Kidney tubule cell (primary cell): ENCODE measurements at places on chromosomes 1 and 21.
A peak's percentile ranks its signal among the peaks of the same experiment; 100 is the strongest.

- DNase-seq = peak; percentile 23
Observed at GRCh38 chr1:12232221-12232620, 2.4 kb downstream of the VPS13D start.

DNA sequence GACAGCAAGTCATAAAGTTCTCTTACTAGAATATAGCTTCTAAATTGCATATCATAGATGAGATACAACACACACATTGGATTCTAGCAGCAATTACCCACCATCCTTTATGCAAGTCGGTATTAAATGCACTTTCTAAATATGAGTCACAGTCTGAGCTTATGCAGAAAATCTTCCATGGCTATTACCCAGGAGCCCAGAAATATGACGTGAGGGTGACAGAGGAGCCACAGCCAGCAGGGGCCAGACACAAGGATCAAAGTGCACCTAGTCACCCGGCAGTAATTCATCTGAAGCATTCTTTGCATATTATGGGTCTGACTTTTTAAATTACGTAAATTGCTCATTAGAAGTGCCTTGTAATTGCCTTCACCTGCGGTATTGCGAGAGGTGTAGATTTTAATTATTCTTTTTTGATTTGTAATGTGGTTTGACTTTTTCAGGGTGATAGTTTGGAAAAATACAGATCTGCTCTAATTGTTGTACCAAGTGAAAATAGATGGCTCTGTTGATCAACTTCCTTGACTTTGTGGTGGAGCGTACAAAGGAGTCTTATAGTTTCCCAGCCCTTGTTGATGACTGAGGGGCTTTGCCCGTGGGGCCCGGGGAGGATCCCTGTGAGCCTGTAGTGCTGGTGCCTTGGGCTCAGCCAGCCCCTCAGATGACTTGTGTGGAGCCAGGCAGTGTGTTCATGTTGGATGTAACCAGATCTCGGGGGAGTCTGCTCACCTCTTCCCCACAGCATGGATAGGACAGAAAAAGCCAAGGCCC, 470.0 kb upstream of the VAMP3 start:
- DNase-seq = peak; percentile 92

GRCh38 chr1:203657748-203658134, 31.1 kb downstream of the ATP2B4 start:
- DNase-seq = no peak

DNA sequence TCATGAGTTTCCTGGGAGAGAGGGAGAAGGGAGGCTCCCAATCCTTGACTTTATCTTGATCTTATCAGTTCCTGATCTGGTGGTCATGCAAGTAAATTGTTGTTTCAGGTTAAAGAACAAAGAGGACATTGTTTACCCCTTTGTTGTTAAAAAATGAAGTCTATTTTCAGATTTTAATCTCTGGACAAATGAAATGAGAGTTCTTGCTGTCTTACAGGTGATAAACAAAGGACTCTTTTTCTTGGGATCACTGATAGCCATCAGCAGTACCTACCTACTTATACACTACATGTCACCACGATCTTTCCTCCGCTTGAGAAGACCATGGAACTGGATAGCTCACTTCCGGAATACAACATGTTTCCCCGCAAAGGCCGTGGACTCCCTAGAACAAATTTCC, 48.4 kb downstream of the CHML start:
- DNase-seq = no peak

GRCh38 chr1:22914156-22914555, 58.5 kb downstream of the LACTBL1 start:
- DNase-seq = no peak

GRCh38 chr1:56206391-56206790, 373.0 kb downstream of the PLPP3 start:
- DNase-seq = no peak

DNA sequence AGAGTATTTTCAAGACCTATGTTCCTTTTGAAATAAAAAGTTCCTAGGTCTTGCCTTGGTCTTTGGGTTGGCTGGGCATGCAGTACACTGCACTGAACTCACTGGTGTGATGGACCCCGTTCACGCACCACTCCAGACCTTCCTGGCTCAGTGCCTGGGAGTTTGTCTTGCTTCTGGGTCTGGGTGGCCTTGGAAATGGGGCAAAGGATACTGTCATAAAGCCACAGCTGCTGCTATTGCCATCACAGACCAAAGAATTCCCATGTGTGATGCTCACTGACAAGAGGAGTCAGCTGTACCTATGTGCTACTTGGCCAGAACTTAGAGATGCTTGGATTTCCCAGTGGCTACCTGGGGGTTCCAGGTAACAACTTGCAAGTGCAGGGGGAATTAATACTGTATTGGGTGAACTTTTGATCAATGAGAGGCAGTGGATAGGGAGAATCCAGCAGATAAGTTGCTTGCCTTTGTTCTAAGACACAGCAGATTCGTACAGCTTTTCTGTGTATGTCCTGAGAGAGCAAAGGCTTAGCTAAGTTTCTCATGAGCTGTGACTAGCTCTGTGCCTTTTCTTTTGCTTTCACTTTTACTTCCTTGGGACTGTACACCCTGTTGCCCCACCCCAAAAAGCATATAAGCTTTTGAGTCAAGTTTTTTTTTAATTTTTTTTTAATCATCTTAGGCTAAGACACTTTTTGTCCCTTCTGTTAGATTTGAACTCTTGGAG, 115.3 kb downstream of the RUNX1 start:
- DNase-seq = no peak

DNA sequence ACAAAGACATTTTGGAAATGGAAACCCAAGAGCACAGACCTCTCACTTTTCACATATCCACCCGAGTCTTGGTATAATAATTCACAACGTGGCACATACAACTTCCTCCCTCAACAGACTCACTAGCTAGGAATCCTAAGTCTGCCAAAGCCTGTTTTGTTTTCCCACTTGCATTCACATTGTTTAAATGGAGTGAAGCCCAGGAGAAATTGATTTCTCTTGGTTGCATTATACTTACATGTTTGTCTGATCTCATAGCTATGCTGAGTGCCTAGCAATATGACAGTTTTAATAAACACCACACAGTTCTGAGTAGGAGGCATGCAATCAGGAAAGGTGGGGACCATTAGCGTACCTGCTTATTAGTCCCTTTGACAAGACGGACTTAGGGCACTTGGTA, 348.6 kb upstream of the ADGRL4 start:
- DNase-seq = peak; percentile 55

DNA sequence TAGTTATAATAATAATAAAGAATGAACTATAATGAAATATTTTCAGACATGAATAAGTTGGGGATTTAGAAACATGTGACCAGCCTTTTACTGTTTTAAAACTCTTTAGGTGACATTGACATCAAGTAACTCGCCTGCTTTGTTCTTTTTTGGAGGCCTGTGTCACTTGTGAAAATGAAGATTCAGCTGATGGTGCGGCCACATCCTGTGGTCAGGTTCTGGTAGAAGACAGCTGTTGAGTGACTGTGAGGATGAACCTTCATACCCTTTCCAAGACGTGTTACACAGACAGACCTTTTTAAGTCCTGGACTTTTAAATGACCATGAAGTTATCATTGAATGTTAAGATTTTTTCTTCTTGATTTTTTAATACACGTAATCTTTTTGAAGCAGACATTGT, 10.3 kb downstream of the UTS2 start:
- no peak for DNase-seq

DNA sequence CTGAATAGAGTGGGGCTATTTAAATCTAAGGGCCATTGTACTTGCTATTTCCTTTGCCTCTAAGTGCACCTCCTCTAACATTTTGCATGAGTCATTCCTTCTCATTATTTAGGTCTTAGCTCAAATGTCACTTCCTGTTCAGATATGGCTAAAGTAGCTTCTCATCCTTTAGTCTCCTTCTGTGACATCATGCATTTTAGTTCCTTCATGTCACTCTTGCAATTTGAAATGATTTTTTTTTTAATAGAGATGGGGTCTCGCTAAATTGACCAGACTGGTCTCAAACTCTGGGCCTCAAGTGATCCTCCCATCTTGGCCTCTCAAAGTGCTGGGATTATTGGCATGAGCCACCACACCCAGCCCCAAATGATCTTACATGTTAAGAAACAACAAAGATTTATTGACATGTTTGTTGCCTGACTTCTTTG, 6.6 kb downstream of the TBX19 start:
- peak; percentile 58 for DNase-seq

DNA sequence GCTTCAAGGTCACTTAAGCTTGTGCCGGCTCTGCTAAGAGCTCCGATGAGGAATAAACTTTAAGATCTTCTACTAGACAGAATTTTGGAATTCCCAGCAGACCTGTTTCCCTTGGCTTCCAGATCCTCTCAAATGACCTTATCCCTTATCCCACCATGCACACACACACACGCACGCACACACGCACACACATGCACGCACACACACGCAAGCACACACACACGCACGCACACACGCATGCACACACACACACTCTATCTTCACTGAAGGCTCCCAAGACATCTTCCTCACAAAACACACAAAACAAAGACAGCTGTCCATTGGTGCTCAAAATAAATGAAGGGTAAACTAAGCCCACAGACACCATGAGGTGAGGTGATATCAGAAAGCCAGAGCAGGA, 659.9 kb downstream of the KIF26B start:
- no peak for DNase-seq

GRCh38 chr1:59553371-59553770, 256.5 kb downstream of the FGGY start:
- DNase-seq = no peak

GRCh38 chr1:41482001-41482765, 2.3 kb downstream of the EDN2 start:
- peak; percentile 76 for DNase-seq

- DNase-seq = no peak
Observed at GRCh38 chr1:53076721-53077598, 14.9 kb downstream of the PODN start.

DNA sequence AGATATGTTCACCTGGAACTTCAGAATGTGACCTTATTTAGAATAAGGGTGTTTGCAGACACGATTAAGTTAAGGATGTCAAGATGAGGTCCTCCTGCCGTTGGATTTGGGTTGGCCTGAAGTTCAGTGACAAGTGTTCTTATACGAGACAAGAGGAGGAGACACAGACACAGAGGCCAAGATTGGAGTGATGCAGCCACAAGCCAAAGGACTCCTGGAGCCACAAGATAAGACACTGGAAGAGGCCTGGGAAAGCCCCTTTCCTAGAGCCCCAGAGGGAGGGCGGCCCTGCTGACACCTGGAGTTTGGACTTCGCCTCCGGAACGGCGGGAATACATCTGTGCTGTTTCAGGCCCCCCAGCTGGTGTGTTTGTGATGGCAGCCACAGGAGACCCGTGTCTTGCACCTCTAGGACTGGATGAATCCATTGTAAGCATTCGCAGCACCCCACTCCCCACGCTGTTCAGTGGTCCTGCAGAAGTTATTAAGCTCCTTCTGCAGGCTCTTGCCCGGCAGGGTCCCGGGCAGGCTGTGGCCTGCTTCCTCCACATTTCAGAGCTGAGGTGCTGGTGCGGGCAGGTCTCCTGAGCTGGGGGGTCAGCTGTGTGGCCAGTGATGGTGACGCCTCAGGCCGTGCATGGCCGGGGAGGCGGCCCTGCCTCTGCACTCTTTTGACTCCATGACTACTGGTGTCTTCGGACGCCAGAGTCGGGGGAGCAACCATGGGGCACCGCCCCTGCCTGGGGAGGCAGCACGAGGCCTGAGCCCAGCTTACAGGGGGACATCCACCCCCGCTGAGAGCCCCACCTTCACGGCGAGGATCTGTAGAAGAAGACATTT, 34.6 kb downstream of the UMODL1 start:
- DNase-seq = no peak

- no peak for DNase-seq
Observed at GRCh38 chr1:165218731-165219130, 137.8 kb downstream of the LMX1A start.

GRCh38 chr1:101079341-101079740, 53.8 kb upstream of the DPH5 start:
- no peak for DNase-seq

- no peak for DNase-seq
Observed at GRCh38 chr1:78913950-78914349, 92.6 kb downstream of the ADGRL4 start.

DNA sequence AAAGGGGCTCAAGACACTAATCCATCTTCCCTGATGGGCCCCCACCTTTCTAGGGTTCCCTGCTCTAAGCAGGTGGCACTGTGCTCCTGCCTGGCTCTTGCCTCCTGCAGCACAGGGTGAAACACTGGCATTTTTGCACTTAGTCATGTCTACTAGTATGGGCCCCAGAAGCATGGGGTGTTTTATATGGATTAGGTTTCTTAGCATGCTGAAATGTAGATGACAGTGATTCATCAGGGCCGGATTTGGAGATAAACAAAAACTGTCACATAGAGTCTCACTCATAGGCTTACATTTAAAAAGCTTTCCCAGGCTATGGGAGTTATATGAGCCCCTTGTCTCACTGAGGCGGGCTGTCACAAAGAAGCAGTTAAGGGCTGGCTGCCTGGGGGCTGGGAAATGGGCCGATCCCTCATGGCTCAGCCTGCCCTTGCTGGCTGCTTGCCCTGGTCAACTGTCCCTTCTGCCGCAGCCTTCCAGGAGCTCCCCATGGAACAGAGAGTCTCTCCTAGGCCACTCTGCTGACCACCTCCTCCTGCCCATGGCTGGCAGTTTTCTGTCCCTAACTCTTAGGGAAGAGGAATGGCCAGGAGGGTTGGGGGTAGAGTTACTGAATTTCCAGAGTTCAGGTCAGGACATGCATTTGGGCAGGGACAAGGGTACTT, 6.5 kb downstream of the GALNT2 start:
- peak; percentile 66 for DNase-seq

- no peak for DNase-seq
Observed at GRCh38 chr1:23029337-23029736, 10.1 kb downstream of the KDM1A start.

- peak; percentile 84 for DNase-seq
Observed at GRCh38 chr1:89464008-89464407, 60.6 kb upstream of the LRRC8B start.

DNA sequence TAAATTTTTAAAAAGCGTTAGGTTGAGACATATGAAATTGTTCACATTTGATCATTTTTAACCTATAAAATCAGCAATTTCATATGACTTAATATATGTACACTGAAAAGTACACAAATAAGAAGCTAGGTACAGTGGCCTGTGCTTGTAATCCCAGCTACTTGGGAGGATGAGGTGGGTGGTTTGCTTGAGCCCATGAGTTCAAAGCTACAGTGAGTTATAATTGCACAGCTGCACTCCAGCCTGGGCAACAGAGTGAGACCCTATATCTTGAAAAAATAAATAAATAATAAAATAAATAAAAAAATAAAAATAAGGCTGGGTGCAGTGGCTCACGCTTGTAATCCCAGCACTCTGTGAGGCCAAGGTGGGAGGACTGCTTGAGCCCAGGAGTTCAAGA, 5.2 kb upstream of the EPB41 start:
- no peak for DNase-seq

- no peak for DNase-seq
Observed at GRCh38 chr1:232751393-232752140, 53.6 kb upstream of the MAP10 start.

- peak; percentile 6 for DNase-seq
Observed at GRCh38 chr1:189939967-189940366, 537.7 kb downstream of the BRINP3 start.

- DNase-seq = no peak
Observed at GRCh38 chr1:36481771-36482723, 666 bp downstream of the CSF3R start.

- DNase-seq = peak; percentile 17
Observed at GRCh38 chr1:86912281-86912900, 1.5 kb downstream of the SELENOF start.
